ENCODE measurements at places on chromosomes 2 and 18.

DNA sequence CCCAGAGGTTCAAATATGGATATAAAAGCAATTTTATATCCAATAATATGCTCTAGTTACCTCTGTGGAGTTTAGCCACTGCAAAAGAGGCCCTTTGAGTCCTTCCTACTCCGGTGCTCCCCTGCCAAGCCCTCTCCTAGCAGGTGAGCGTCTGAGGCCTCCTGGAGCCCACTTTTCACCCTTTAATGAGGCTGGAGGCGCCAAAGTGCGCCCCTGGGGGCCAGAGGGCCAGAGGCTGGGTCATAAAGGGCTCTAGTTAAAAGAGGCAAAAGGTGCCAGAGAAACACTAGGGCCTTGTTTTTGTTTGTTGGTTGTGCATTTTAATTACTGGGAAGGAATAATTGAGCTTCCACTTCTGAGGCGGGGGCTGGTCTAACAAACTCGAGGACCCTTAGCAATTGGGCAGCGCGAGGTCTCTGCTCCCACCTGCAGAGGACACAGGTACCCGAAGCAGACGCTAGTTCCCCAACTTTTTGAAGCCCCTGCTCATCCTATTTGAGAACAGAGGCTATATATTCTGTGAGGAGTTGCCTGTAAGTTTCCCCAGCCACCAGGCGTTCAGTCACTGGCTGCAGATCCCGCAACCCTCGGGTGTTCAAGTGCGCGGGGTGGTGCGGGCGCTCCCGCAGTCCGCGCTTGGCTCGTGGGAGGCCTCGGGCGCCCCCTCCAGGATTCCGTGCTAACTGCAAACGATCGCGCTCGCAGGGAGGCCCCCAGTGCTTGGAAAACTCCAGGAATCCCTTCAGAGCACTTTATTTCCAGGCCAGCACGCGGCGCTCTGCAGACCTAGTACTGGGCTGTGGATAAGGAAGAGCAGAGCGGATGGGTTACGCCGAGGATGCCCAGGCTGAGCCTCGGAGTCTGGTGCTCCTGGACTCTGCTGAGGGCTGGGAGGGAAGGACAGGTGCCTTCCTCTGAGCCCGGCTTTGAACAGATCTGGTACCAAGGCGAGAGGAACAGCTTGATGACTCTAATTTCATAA, 14.1 kb downstream of the MSGN1 start:
- DNase-seq, result no peak

- DNase-seq, result no peak
These were observed 99.1 kb downstream of the HRH4 start for GRCh38 chr18:24559526-24559925.

- DNase-seq, result no peak
These were observed 3.7 kb downstream of the CCL20 start for GRCh38 chr2:227817336-227817735.

- no peak for DNase-seq
These were observed 65.4 kb downstream of the PRKCE start for GRCh38 chr2:45716915-45717314.

- DNase-seq, result no peak
These were observed 94.0 kb upstream of the ITGA4 start for GRCh38 chr2:181363164-181363563.

DNA sequence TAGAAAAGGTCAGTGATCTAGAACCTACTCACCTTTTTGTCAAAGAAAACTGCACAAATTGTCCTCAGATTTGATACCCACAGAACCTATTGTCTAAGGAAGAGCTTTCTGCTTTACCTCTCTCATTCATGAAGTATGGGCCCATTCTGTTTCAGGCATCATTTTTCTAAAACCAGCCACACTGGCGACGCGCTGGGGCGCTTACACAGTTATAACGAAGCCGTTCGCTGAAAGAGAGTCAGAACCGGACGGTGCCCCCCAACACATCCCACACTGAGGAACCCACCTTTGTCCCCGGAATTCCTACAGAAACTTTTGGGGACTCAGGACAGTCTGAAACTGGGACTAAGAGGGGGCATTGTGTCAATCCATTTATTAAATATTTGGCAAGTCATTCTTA, 206.3 kb upstream of the HAAO start:
- no peak for DNase-seq

- DNase-seq, result no peak
These were observed 3.7 kb downstream of the CDC42EP3 start for GRCh38 chr2:37667704-37668103.

DNA sequence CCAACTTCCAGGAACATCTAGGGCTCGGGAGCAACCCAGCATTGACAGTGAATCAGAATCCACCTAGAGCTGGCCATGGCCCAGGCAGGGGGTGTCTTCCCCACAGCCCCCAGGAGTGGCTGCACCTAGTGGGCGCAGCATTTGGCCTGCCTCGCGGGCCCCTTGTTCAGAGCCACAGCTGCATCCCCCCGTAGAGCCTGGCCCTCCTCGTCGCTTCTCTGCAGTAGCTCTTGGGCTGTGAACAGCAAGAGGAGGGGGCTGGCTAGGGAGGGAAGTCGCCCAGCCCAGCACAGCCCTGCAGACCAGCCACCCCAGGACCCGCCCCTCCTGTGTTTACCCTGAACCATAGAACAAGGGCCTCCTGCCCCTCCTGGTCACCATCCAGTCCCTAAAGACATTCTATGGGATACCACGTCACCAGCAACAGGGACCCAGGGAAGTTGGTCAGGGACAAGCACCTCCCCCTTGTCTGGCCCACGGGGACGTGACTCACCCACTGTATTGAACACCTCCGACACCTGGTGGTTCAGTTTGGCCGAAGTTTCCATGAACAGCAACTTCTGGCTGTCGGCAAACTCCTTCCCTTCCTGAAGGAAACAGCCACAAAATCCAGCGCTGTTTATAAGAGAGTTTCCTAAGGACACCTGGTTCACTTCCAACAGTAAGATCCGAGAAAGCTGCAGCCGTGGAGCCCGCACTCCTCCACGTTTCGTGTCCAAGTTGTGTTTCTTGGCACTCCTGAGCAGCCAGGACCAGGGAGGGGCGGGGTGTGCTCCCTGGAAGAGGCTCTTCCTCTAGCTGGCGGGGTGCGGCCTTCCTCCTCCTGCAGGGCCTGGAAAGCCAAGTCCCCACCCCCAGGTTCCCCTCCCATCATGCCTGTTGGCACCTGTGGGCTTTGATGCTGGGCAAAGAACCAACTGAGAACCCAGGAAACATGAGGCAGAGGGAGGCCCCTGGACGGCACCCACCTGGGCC, 8.8 kb downstream of the PRLH start:
- no peak for DNase-seq

DNA sequence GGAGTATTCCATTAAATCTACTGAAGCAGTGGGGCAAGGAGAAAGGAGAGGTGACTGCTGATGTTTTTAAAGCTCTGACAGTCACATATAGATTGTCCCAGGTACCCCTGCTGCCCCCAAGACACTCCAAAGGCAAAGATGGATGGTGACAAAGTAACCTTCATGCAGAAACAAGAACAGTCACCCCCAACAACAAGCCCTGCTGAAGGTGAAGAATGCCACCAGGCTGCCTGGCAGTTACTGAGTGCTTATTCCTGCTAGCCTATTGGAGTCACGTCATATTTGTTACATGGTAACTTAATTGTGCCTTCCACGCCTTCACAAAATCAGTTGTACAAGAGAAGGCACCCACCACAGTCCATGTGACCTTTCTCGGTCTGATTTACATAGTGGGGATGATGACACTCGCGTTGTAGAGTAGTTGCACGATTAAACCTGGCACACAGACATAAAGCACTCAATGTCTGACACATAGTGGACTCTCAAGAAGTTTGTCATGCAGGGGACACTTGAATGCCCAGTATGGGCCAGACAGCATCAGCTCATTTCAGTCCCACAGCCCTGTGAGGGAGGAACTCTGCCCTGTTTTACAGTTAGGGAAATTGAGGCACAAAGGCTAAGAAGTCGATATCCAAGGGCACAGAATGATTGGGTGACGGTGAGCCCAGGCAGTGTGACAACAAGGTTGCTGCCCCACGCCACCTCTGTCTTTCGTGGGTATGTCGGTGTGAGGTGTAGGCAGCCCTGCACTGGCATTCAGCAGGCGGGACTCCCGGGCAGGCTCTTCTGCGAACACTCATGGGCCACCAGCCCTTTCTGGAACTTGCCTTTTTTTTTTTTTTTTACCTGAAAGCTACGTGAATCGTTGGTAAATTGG, 62.7 kb downstream of the ZCCHC2 start:
- no peak for DNase-seq

GRCh38 chr2:237898057-237898414, 38.6 kb downstream of the RAMP1 start:
- no peak for DNase-seq

DNA sequence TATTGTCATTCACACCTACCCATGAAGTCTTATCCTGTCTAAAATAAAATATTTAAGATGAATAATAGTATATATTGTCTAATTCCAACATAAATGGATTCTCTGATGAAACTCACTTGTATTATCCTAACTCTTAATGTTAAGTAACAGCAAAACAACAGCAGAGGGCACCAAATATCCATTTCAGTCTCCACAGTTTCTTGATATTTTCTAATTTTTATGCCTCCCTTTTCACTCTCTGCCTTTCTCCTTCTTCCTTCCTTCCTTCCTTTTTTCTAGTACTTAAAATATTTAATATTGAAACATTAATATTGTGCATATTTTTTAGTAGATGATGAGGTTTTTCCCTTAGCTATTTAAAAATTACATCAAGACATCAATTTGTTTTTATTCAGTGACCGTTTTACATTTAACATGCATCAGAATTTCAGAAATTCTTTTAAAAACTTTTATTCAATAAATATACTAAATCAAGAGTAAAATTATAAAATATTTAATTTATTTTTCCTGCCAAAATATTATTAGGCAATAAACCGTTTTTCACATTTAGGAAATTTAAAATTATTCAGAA, 97.6 kb downstream of the WDR7 start:
- DNase-seq, result no peak

DNA sequence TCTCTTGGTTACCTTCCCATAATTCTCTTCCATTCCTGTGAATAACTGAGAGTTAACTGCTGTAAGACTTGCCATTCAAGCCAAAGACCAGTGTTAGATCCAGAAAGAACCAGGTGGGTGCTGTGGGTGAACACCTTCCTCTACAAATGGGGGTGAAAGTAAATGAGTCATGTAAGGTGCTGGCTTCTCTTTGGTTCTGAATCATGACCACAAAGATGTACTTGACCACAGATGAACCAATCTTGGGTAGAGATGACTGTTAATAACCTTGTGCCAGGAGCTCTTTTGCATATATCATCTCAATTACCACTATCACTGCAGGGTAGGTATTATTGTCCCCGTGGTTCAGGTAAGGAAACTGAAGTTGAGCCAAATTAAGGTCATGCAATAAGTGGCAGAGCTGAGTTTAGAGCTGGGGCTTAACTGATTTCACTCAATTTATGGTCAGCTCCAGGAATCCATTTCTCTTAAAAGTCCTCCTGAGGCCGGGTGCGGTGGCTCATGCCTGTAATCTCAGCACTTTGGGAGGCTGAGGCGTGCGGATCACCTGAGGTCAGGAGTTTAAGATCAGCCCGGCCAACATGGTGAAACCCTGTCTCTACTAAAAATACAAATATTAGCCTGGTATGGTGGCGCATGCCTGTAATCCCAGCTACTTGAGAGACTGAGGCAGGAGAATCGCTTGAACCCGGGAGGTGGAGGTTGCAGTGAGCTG, 244.9 kb upstream of the CXCR4 start:
- no peak for DNase-seq

GRCh38 chr2:189233527-189233926, 54.0 kb upstream of the COL5A2 start:
- no peak for DNase-seq
